ENCODE measurements at places on chromosomes 2 and 18. TPM values are rescaled to one million over a fixed set of nuclear protein-coding genes. Genes with fewer than 3 reads are reported as not detected.

SERPINB8 gene
- total RNA-seq: 8.5 TPM

DNA sequence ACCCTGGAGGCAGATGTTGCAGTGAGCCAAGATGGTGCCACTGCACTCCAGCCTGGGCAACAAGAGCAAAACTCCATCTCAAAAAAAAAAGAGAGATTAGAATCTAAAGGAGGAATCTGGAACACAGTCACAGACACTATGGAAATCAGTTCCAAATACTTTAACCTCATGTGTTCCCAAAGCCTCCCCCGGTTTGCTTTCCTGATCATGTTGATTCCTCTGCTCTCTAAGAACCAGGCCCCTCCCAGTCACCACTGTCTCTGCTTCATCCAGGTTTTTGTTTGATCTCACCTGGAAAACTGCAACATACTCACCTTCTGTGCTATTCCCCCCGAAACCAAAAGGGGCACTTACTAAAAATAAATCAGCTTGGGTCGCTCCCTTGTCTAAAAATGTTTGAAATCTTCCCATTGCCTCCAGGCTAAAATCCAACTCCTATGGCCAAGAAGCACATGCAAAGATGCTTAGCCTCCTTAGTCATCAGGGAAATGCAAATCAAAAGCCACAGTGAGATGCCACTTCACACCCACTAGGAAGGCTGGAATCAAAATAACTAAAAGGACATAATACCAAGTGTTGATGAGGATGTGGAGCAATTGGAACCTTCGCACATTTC is 6.2 kb upstream of the NEU2 start:
- H3K36me3 ChIP-seq: no peaks in the 10 kb centered on the region
- no peak overlapping the region for H3K4me3 ChIP-seq
- DNase-seq: no peak
- H3K27ac ChIP-seq: peak overlapping the region; percentile 37

- H3K27ac ChIP-seq: peak overlapping the region; percentile 89
- H3K4me3 ChIP-seq: no peak overlapping the region
- no peak for DNase-seq
- H3K4me1 ChIP-seq: peaks cover 91% of the 10 kb centered on the region
Measured at GRCh38 chr2:120915670-120916069, 180.0 kb downstream of the GLI2 start.

- H3K4me1 ChIP-seq: no peaks in the 10 kb centered on the region
- no peaks in the 10 kb centered on the region for H3K36me3 ChIP-seq
- no peak overlapping the region for H3K4me3 ChIP-seq
- H3K27me3 ChIP-seq: no peaks in the 10 kb centered on the region
- no peak overlapping the region for H3K27ac ChIP-seq
Measured at GRCh38 chr2:219798430-219798829, 171.0 kb downstream of the SLC4A3 start.

- H3K27me3 ChIP-seq: peaks cover 27% of the 10 kb centered on the region
- H3K4me1 ChIP-seq: peaks cover 3% of the 10 kb centered on the region
- no peaks in the 10 kb centered on the region for H3K36me3 ChIP-seq
- H3K4me3 ChIP-seq: no peak overlapping the region
- H3K27ac ChIP-seq: no peak overlapping the region
- no peak for DNase-seq
Measured at GRCh38 chr2:240111253-240111652, 24.9 kb downstream of the COPS9 start.

GRCh38 chr2:71540818-71541217 is 87.5 kb downstream of the DYSF start:
- no peak for DNase-seq
- no peak overlapping the region for H3K27ac ChIP-seq
- H3K36me3 ChIP-seq: peaks cover 10% of the 10 kb centered on the region
- H3K4me1 ChIP-seq: peaks cover 2% of the 10 kb centered on the region

CD302 gene
- total RNA-seq: 19.3 TPM

DNA sequence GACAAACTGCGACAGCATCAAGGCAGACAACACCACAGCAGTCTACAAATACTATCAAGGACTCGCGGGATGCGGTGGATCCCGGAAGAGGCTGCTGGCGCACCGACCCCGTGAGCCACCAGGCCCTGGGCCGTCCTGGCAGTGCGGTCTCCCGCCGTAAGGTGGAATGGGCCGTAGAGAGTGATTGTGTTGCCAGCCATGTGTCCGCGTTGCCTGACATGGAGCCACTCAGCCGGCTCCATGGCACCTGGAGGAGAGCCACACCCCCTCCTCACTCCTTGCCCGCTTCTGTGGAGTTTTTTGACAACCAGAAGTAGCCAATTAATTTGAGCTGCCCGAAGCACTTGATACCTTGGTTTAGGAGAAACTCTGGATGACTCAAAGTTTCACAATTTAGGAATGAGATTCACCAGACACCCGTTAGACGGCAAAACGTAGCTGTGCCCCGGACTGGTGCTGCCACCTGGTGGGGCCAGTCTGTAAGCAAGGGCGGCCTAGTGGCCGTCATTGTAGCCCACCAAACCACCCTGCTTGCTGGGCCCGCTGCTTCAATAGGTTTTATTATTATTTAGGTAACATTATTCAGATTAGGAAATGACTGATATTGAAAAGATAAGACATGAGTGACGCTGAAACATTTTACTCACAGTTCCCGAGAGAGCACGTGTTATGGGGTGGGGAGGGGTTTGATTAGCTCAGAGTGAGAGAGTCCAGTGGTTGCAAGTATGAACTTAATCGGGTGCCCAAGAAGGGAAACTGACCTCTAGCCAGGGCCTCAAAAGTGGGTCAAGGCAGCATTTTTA is 10.2 kb upstream of the IMP4 start:
- H3K4me3 ChIP-seq: peak overlapping the region; percentile 7
- DNase-seq: peak; percentile 93
- H3K4me1 ChIP-seq: peaks cover 18% of the 10 kb centered on the region
- peaks cover 24% of the 10 kb centered on the region for H3K27me3 ChIP-seq
- no peak overlapping the region for H3K27ac ChIP-seq
- no peaks in the 10 kb centered on the region for H3K36me3 ChIP-seq

- H3K4me3 ChIP-seq: no peak overlapping the region
- no peak overlapping the region for H3K27ac ChIP-seq
- H3K4me1 ChIP-seq: no peaks in the 10 kb centered on the region
- DNase-seq: no peak
- H3K27me3 ChIP-seq: no peaks in the 10 kb centered on the region
- H3K36me3 ChIP-seq: peaks cover 17% of the 10 kb centered on the region
Measured at GRCh38 chr2:3348767-3349166, 28.9 kb downstream of the EIPR1 start.

GRCh38 chr2:214807653-214808052 is 1.8 kb downstream of the BARD1 start:
- no peaks in the 10 kb centered on the region for H3K27me3 ChIP-seq
- DNase-seq: no peak
- no peaks in the 10 kb centered on the region for H3K36me3 ChIP-seq
- H3K4me1 ChIP-seq: peaks cover 48% of the 10 kb centered on the region
- peak overlapping the region; percentile 97 for H3K27ac ChIP-seq
- H3K4me3 ChIP-seq: peak overlapping the region; percentile 91

GRCh38 chr18:79545736-79546171 is 133.8 kb upstream of the CTDP1 start:
- H3K4me1 ChIP-seq: no peaks in the 10 kb centered on the region
- H3K36me3 ChIP-seq: no peaks in the 10 kb centered on the region
- peak; percentile 83 for DNase-seq
- H3K4me3 ChIP-seq: no peak overlapping the region

NAPG gene
- 28.3 TPM for total RNA-seq

GRCh38 chr2:29802986-29803385 is 118.4 kb downstream of the ALK start:
- H3K27ac ChIP-seq: no peak overlapping the region
- no peak for DNase-seq
- no peaks in the 10 kb centered on the region for H3K4me1 ChIP-seq
- peaks cover 8% of the 10 kb centered on the region for H3K27me3 ChIP-seq
- H3K36me3 ChIP-seq: no peaks in the 10 kb centered on the region

DNA sequence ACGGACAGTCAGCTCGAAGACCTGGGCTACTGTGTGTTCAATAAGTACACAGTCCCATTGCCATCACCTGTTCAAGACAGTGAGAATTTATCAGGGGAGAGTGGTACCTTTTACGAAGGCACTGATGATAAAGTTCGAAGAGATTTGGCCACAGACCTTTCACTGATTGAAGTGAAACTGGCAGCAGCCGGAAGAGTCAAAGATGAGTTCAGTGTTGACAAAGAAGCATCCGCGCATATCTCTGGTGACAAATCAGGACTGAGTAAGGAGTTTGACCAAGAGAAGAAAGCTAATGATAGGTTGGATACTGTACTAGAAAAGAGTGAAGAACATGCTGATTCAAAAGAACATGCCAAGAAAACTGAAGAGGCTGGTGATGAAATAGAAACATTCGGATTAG is 76.9 kb upstream of the UNC80 start:
- no peak overlapping the region for H3K27ac ChIP-seq
- DNase-seq: no peak
- no peaks in the 10 kb centered on the region for H3K36me3 ChIP-seq
- no peak overlapping the region for H3K4me3 ChIP-seq
- H3K27me3 ChIP-seq: peaks cover 6% of the 10 kb centered on the region

GRHL1 gene
- 0.81 TPM for total RNA-seq

DNA sequence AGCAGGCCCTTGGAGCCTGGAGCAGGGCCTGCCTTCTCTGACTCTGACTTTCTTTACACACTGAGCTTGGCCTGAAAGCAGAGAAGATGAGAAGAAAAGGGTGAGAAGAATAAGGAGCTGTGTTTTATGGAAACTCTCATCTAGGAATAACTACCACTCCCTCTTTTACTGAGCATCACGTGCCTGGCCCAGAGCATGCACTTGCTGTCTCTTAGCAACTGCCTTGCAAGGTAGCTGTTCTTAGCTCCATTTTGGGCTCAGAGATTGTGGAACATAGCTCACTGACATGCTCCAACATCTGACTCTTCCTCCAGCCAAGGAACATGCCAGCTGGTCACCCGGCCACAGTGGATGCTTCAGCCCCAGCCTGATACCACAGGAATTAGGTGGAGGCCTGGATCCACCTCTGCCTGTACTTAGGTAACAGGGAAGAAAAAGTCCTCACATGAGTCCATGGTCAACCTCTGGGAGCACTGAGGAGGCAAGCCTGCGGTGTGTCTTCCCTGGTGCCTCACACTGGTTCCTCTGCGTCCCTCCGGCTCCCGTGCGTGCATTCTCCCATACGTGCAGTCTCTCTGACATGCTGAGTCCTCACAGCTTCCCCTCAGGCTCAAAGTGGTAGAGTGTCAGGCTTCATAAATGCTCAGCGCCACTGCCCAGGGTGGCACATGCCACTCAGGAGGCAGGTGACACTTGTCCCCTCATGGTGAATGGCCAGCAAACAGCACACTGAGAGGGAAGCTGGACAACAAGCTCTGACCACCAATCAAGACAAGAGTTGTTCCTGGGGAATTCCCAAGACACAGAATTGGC is 35.7 kb downstream of the AMER3 start:
- peak; percentile 77 for DNase-seq
- H3K4me1 ChIP-seq: no peaks in the 10 kb centered on the region
- no peak overlapping the region for H3K4me3 ChIP-seq
- H3K27me3 ChIP-seq: peaks cover 9% of the 10 kb centered on the region

DNA sequence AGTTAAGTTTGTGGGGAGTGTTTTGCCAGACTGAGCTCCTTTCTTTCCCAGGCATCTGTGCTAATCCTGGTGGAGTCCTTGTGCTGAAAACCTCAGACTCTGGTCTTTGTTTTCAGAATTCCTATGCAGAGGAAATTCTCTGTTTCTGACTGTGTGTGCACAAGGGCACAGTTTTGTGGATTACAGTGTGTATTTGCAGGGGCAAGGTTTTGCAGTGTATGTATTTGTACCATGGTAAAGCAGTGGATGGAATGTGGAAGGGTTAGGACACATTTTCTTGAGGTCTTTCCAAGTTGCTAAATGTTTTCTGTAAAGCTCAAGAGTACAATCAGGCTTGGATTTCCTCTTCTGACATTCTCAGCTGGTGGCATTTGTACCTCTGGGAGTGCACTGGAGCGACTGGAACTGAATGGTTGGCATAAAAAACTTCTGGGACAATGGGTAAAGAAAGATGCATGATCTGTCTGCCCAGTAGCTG is 139.5 kb upstream of the RND3 start:
- peaks cover 57% of the 10 kb centered on the region for H3K4me1 ChIP-seq
- H3K36me3 ChIP-seq: peaks cover 1% of the 10 kb centered on the region
- H3K4me3 ChIP-seq: no peak overlapping the region
- peak overlapping the region; percentile 71 for H3K27ac ChIP-seq
- no peaks in the 10 kb centered on the region for H3K27me3 ChIP-seq

- H3K4me3 ChIP-seq: no peak overlapping the region
- H3K27ac ChIP-seq: no peak overlapping the region
- no peaks in the 10 kb centered on the region for H3K27me3 ChIP-seq
- H3K36me3 ChIP-seq: peaks cover 40% of the 10 kb centered on the region
- peaks cover 2% of the 10 kb centered on the region for H3K4me1 ChIP-seq
Measured at GRCh38 chr2:275466-275865, 10.7 kb downstream of the ACP1 start.

DNA sequence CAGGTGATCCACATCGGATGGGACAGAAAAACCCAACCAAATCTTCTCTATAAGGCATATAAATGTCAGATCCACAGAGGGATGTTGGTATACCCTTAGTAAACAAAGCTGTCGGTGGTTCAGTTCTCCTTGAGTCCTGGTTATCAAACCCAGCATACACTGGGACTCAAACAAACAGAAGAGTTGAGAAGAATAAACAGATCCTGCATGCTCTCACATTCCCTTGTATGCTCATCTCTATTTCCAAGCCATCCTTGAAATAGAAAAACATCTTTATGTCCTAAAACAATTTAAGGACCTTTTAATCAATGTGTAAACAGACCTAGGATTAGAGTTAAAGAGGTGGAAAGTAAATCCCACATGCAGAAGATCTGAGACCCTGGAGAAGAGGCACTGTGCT is 19.8 kb upstream of the HK2 start:
- no peak for DNase-seq
- H3K36me3 ChIP-seq: no peaks in the 10 kb centered on the region
- H3K4me1 ChIP-seq: peaks cover 12% of the 10 kb centered on the region

DNA sequence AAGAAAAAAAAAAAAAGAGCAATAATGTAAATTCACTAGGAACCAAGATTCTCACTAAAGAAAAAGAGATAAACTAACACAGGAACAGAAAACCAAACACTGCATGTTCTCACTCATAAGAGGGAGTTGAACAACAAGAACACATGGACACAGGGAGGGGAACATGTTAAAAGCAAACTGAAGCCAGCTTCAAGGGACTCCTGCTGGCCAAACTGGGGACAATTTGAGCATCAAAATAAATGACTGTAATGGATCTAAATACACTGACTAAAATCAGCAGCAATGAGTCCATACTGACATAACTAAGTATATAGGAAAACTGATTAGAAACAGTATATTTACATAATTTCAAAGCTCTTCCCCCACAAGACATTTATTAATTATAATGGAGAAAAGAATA is 73.0 kb downstream of the FARSB start:
- H3K4me3 ChIP-seq: no peak overlapping the region
- H3K27ac ChIP-seq: no peak overlapping the region
- H3K36me3 ChIP-seq: peaks cover 38% of the 10 kb centered on the region
- H3K4me1 ChIP-seq: no peaks in the 10 kb centered on the region

DNA sequence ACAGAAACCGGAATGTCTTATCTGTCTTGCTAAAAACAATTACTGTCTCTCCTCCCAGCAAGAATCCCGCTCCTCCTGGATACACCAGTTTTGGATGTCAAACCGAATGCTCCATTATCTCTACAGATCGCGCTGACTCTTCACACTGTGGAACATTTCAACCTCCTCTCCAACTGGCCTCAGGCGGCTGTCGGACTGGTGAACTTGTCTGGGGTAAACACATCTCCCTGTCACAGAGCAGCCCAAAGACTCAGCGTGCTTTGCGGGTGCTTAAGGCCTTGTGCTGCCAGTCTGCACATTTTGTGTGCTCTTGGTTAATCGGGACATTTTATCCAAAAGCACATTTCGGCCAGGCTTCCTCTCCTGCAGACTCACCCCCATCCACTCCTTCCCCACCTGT is 173.1 kb downstream of the ICOS start:
- peak overlapping the region; percentile 94 for H3K27ac ChIP-seq
- DNase-seq: no peak
- H3K4me1 ChIP-seq: peaks cover 62% of the 10 kb centered on the region

DDX1 gene
- total RNA-seq: 90.7 TPM

All from osteocyte (in vitro differentiated cells).